ENCODE measurements at places on chromosomes 4 and X.

- no peak for DNase-seq
Measured at GRCh38 chr4:153296040-153296823, 48.3 kb upstream of the MND1 start.

DNA sequence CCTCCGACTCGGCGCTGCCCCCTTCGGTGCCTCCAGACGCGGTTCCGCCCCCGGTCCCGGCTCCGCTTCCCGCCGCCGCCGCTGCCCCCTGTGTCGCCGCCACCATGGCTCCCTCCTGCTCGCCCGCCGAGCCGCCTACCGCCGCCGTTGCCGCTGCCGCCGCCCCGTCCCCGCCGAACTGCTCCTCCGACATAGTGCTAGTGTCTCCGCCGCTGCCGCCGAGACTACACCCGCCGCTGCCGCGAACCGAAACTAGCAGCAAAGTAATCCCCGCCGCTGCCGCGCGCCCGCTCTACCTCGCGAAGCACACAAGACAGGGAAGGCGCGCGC lies 340 bp downstream of the HNRNPD start:
- peak; percentile 47 for DNase-seq

GRCh38 chrX:101411984-101412383 lies 4.0 kb downstream of the HNRNPH2 start:
- no peak for DNase-seq

GRCh38 chrX:138858438-138858837 lies 146.9 kb upstream of the FGF13 start:
- DNase-seq, result no peak

GRCh38 chrX:139204571-139204897 lies 326.0 kb upstream of the F9 start:
- no peak for DNase-seq

DNA sequence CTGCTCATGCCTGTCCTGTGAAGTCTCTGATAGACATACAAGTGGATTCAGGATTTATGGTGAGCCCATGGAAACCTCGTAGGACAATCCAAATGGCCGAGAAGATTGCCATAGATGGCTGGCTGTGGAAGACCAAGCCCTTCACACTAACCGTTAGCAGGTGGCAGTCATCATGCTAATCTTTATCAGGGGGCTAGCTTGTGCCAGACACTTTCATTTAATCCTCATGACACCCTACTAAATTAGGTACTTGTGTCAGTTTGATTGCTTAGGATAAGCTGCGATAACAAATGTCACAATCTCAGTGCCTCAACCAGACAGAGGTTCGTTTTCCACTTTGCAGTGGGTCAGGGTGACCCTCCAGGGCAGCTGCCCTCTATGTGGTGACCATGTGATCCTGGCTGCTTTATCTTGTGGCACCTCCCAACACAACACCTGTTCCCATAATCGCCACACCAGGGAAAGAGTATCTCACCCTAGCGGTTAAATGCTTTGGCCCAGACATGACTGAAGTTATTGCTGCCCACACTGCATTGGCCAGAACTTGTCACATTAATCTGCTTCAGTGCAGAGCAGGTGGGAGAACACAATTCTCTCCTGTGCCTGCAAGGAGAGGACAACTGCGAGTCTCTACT lies 60.8 kb downstream of the REPS2 start:
- DNase-seq, result no peak

GRCh38 chr4:187286525-187286924 lies 562.9 kb upstream of the FAT1 start:
- DNase-seq, result no peak

- peak; percentile 18 for DNase-seq
Measured at GRCh38 chrX:152632445-152633097, 5.1 kb upstream of the GABRQ start.

GRCh38 chr4:160372390-160372789 lies 1269.5 kb downstream of the RAPGEF2 start:
- no peak for DNase-seq

DNA sequence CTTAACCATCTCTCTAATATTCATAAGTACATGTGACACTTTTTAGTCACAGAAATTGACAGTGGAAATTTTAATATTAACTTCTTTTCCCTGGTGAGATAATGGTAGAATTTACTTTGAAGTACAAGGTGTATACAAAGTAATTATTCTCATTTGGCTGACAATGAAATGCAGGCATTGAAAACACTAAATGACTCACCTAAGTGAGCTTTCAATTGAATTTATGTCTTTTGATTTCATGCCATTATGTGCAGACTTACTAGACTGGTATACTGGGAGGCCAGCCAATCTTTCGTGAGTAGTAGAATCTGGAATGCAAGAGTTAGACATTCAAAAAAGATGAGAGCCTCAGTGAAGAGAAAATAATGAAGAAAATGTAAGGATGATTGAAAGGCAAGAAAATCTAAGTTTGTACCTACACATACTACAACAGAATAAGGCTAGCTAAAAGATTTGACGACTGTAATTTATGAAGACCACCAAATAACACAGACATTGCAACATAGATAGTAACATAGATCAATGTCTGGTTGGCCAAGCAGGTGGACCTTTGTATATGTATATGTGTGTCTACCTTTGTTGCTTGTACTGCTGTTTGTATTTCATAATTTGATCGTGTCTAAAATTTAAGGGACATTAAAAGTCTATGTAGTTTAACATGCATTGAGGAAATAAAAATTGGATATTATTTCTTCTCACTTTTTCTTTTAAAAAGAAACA lies 459.7 kb downstream of the IL15 start:
- DNase-seq, result no peak

GRCh38 chr4:3401436-3402171 lies 40.2 kb upstream of the HGFAC start:
- no peak for DNase-seq

DNA sequence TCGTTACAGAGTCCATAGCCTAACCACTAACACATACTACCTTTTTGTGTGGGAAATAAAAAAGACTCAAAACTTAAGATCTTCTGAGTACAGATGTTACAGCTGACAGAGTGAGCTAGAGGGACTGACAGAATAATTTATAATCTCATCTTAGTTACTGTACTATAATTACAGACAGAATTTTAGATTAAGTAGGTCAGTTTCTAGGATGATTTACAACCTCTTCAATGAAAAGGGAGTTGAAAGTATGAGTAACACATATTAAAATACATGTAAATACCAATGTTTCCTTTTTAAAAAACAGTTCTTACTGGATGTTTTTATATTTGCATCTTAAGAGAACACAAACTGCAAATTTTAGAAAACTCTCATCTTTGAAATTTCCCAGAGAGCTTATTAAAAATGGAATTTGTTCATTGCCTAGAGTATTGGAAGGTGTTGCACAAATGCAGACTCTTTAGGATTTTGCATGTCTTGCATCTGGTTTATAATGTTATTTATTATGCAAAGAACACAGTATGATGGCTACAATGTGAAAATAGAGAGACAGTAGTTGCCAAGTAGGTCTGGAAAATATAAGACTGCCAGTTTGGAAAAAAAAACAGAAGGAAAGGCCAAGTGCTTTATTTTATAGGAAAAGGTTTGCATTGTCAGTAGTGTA lies 24.2 kb upstream of the CCNG2 start:
- no peak for DNase-seq

DNA sequence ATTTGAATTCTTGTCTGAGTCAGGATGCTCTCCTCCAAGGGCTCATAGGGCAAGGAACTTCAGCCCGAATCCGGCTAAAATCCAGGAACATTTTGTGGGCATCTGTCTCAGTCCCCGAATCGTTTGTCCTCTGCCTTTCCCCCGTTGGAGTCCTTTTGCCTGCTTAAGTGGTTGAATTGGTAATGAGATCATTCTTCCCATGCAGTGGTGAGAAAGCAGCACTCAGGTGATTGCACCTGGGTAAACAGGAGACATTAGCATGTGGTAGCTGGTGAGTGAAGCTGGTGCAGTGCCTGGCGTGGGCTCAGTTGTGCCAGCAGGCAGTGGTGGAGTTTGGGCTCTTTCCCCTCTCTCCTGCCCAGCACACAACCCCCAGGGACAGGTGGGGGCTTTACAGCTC lies 61.9 kb upstream of the MTM1 start:
- no peak for DNase-seq

GRCh38 chr4:88177983-88178625 lies 19.7 kb upstream of the ABCG2 start:
- no peak for DNase-seq

DNA sequence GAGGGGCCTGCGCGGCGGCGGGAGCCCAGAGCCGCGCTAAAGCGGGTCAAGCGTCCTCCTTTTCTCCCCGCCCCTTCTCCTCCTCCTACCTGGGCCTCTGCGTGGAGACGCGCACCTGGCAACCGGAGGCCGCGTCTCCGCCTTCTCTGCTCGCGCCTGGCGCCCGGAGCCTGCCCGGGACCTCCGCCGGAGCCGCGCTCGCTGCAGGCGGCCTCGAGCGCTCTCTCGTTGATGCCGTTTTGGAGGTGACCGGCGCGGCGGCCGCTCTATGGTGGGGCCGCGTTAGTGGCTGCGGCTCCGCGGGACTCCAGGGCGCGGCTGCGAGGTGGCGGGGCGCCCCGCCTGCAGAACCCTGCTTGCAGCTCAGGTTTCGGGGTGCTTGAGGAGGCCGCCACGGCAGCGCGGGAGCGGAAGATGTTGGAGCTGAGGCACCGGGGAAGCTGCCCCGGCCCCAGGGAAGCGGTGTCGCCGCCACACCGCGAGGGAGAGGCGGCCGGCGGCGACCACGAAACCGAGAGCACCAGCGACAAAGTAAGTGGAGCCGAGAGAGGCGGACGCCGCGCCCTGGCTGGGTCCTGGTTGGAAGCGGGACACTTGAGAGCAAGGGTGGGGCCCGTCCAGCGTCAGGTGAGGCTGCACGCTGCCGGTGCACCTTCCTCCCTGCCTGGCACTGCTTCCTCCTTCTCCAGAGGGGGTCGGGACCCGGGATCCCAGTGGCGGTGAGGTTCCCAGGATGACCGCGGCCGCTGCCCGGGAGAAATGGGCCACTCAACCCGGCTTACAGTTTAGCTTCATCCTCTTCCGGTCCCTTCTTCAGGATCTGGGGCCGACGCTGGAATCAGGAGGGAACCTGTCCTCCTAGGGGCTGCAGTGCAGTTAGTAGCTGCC lies at the start of gene CDS1:
Gene CDS1, plus strand, starts transcription at position 140 of the 888 bp plus-strand sequence. Its CDS starts 275 bp downstream, at position 415.
- no peak for DNase-seq

GRCh38 chrX:74292808-74293123 lies 11.2 kb upstream of the ZCCHC13 start:
- DNase-seq, result no peak

GRCh38 chr4:133379681-133380438 lies 230.8 kb downstream of the PCDH10 start:
- no peak for DNase-seq

DNA sequence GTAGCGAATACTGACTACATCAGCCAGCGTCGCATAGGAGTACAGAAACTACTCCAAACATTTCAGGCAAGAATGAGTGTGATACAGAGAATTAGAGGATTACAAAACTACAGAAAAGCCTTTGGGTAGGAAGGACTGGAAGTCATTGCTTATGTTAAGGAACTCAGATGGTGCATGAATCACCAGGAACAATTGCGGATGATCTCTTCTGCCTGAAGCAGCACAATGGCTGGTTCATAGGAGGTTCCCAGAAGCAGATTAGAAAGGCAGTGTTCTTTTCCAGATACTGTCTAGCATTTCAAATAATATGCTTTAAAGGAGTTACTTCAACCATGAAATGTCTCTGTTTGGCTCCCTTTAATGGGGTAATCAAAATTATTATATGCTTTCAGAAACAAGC lies 42.5 kb upstream of the MAP9 start:
- no peak for DNase-seq

- peak; percentile 15 for DNase-seq
Measured at GRCh38 chr4:152778656-152779512, 646 bp downstream of the TIGD4 start.

DNA sequence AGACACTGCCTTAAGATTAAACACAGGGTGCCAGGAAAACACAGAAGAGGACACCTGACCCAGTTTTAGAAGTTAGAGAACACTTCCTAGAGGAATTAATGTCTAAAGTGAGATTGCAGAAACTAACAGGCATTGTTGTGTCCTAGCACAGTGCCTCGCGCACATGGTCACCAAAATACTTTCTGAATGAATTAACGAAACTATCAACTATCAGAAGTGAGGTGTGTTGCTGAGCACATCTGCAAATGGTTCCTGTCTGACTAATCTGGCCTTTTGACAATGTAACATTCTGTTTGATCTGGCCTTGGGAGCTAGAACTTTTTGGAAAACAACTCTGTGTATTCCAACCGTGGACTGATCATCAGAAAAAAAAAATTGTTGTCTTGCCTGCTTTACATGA lies 556.8 kb upstream of the LCORL start:
- no peak for DNase-seq

GRCh38 chr4:3865986-3866812 lies 100.0 kb downstream of the ADRA2C start:
- no peak for DNase-seq

- DNase-seq, result no peak
Measured at GRCh38 chr4:103197765-103198110, 405 bp downstream of the CENPE start.

GRCh38 chr4:169675825-169676224 lies 55.4 kb downstream of the CLCN3 start:
- DNase-seq, result no peak

- no peak for DNase-seq
Measured at GRCh38 chrX:31333165-31333831, 261.5 kb upstream of the FTHL17 start.

DNA sequence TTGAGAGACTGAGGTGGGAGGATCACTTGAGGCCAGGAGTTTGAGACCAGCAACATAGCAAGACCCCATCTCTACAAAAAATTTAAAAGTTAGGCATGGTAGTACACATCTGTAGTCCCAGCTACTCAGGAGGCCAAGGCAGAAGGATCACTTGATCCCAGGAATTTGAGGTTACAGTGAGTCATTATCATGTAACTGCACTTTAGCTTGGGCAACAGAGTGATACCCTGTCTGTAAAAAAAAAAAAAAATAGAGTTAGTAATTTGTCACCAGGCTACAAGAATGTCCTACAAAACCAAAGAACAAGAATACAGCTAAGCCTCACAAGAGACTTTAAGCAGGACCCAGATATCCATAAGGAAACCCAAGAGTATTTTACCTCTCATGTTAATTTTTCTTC lies 27.0 kb upstream of the RAB28 start:
- no peak for DNase-seq
